NCI-H510A treated with DMSO at 0.1 percent for 48 hours (cell line): ENCODE measurements at places on chromosomes 1 and 21.

GRCh38 chr1:113517983-113518382, 127.7 kb downstream of the MAGI3 start:
- DNase-seq = no peak

DNA sequence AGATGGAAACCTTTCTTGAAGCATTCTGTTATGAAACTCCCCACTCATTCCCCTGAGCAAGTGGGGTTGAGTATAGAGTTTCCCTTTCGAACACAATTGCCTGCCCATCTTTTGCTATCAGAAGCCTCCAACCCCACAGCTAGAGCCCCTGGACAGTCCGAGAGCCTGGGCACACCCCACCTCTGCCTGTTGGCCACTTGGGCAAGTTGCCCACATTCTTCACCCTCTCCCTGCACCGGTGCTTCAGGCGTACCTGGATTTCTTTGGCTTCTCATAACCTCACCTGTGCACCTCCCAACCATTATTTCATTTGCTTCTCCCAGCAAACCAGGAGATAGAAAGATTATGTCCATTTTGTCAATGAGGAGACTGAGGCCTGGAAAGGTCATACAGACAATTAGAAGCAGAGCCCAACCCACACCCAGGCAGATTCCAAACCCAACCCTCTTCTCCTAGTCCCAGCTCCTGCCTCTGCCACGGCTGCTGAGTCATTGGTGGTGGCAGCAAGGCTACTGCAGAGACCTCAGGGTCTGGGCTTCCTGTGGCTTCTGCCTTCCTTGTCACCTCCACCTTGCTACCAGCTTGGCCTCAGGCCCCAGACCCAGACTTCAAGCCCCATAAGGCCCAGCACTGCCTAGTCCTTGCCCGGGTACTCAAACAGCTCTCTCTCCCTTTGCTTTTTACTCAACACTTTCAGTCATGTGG, 118.7 kb upstream of the ZBTB40 start:
- DNase-seq = no peak

DNA sequence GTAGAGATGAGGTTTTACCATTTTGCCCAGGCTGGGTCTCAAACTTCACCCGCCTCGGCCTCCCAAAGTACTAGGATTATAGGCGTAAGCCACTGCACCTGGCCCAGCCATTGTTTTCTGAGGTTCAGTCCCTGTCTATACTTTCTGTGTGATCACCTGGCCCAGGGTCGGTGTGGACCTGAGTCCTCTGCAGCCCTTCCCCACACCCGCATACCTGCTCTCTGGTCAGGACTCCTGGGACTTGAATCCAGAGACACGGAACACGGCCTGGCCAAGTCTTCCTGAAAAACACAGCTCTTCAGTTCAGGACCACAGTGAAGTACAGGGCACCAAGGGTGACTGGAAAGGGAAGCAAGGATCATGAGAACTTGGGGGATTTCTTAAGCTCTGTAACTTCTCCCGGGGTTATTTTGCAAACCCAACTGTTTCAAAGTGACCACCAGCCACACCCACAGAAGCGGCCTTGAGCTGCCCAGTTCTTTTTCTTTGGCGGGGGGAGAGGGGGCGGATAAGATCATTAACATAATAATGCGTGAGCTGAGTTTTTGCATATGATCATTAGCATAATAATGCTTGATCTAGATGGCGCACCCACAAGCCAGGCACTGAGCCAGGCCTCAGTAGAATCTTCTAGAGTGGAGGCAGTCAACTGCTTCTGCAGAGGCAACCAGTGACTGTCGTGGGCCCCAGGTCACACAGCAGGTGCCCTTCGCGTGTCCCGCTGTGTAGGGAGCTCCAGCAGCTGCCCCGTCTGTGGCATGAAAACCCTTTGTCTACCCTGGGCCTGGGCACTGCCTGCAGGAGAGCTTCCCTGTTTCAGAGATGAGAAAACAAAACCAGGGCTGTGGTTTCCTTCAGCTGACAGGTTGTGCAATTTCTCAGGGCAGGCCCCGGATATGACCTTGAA, 1.7 kb upstream of the NADK start:
- peak; percentile 58 for DNase-seq

DNA sequence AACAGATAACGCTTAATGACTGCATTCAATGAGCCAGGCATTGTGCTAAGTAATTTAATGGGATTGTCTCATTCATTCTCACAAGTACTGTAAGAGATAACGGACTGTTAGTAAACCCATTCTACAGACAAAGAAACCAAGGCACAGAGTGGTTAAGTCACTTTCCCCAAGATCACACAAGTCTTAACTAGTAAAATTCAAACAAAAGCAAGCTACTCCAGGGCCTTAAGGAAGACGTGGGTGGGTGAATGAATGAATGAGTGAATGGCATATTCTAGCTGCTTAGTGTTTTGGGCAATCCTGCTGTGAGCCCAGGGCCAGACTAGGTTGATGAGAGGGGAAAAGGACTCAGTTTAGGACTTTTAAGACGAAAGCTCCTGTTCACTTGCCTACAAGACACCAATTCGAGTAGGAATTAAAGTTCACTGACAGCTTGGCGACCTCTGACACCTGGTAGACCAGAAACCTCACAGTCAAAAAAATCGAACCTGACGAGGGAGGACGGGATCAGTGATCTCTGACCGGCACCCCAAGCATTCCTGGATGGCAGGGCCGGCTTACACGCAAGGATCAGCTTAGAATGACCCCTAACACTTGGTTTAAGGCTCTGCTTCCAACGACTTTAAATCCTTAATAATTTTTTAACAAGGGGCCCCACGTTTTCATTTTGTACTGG, 557 bp downstream of the EMC1 start:
- DNase-seq = no peak

- DNase-seq = no peak
Observed at GRCh38 chr1:162006081-162006480, 17.6 kb downstream of the OLFML2B start.

GRCh38 chr1:226698659-226699058, 40.4 kb downstream of the ITPKB start:
- DNase-seq = no peak

DNA sequence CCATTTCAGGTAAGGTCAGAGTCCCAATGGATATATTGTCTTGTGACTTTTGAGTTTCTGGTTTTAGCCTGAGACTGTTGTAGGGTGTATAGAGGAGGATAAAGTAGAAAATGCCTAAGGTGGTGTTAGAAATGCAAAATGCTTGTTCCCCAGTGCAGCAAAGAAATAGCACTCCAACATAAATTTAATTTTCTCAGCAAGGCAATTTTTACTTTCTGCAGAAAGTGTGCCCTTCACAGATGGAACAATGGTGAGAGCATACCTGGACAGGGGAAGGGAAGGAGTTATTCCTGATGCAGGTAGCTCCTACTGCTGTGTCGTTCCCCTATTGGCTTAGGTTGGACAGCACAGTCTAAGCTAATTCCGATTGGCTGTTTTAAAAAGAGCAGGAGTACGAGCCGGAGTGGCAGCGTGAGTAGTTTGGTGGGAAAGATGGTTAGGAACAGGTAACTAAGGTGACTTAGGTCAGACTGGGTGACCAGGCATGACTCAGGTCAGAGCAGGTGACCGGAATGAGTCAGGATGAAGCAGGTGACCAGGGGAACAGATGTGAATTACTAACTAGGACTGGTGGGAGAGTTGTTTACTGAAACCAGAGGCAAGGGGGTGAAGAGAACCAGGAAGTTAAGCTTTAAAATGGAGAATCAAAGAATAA, 21.5 kb downstream of the SPATA45 start:
- no peak for DNase-seq

DNA sequence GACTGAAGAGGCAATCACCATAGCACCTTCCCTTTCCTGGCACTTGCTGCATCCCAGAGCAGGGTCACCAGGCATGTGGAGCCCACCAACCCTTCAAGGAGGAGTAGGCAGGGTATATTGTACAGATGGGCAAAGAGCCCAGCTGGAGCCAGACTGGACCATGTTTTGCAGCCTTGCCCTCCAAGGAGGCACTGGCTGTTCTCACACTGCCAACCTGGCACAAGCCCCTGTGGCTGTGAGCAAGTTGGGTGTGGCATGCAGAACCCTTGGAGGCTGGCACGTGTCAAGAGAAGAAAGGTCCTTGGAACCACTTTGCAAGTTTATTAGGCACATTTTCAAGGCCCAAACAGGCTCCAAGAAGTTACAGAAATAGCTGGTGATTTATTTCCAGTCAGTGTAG, 146.4 kb downstream of the FOXD2 start:
- DNase-seq = no peak

GRCh38 chr1:26546375-26546774, 16.8 kb downstream of the RPS6KA1 start:
- no peak for DNase-seq

- no peak for DNase-seq
Observed at GRCh38 chr1:241034203-241034936, 322.6 kb downstream of the RGS7 start.

GRCh38 chr1:224339442-224340033, 9.6 kb upstream of the NVL start:
- no peak for DNase-seq

DNA sequence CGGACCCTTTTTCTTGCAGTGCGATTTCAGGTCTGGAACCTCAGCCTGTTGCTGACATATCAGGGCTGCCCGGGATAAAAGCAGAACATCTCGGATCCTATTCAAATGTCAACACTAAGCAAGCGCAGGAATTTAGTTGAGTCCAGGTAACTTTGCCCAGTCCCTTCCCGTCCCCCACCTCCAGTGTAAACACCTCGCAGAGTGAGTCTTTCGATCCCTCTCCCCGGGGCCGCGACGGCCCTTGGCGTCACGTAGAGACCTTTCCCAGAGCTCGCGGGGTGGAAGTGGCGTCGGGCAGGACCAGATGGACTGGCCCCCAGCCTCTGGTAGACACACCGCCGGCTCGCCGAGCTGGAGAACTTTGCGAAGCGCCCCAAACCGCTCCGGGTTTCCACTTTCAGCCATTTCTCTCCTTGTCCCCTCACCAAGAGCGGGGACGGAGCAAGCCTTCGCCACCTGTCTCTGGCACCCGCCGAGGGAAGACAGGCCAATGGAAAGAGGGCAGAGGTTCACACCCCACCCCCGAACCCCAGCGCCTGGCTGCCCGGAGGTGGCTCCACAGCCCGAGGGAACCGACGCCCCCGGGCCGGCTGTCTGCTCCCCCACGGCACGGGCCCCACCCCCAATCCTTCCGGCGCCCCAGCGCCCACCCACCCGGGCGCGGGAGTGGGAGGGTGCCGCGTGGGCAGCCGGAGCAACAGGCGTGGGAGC, 570 bp downstream of the KCND3 start:
- no peak for DNase-seq

DNA sequence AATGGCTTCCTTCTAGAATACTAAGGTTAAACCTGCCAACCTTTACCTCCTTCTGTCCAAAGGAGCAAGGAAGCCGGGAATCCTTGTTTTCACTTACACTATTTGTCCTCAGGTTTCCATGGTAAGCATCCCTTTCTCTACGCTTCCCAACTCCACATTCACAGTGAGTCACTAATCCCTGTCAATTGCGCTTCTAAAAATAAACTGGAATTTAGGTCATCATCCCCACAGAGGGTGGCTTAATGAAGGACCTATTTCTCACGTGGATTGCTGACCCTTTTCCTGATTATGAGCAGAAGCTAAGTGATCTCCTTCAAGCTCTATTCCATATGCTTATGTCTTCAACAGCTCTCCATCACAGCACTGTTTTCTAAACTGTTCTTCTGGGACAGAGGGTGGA, 39.9 kb upstream of the ABCA4 start:
- no peak for DNase-seq

- DNase-seq = no peak
Observed at GRCh38 chr1:20183035-20183434, 2.9 kb upstream of the UBXN10 start.

DNA sequence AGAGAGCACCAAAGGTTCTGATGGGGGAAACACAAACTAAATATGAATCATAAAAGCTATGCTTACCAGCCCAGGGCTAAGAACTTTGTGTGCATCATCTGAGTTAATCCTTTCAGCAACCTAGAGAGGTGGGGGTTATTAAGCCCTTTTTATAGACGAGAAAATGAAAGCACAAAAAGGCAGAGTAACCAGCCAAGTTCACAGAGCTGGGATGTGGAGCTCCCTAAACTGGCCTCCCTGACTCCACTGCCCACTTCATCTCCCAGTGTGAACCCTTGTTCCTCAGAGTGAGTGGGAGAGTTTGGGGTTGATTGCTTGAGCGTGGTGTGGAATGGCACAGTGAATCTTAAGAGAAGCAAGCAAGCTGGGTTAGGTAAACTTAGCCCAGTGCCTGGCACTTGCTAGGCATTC, 10.8 kb upstream of the BCAR3 start:
- no peak for DNase-seq

- peak; percentile 95 for DNase-seq
Observed at GRCh38 chr1:59199719-59200376, 97.0 kb upstream of the FGGY start.

DNA sequence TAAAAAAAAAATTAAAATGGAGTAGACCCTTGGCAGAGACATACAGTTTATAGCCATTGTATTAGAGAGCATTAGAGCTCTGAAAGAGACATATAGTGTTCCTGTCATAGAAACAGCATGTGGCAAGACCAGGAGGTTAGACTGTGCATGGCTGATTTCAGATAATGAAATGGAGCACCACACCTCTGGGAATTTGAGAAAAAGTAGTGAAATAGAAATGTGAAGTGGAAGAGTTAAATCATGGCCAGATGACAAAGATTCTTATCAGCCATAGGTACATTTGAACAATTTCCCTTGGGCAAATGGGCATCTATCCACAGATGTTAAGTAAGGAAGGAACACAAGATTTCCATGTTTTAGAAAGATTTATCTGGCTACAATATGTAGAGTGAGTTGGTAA, 1083.1 kb downstream of the PLA2G4A start:
- no peak for DNase-seq
